ENCODE measurements at places on chromosomes 3 and 15.

GRCh38 chr3:52202384-52203077, 4.6 kb downstream of the ALAS1 start:
- DNase-seq, result no peak

DNA sequence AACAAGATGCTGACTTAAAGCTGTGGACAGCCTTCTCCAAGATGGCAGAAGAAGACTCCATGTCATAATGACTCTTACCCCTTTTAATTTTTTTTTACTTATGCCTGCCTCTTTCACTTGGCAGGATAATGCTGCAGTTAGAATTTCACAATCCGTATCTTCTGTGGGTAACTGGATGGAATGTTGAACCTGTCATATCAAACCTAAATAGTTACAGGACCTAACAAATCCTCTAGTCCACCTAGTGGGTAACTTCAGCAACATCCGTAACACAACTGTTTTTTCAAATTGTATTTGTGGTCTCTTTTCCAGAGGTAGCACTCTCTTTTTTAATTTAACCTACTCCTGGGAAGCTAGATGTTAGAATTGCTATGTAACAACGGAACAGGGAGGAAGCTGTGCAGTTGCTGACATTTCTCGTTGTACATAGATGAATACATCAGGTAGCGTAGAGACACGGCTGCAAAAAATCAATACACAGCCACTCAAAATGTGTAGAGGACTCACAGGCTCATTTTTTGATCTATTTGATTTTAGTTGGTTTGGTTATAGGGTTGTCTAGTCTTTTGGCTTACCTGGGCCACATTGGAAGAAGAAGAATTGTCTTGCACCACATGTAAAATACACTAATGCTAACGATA, 43.9 kb upstream of the TRPM1 start:
- DNase-seq, result no peak

DNA sequence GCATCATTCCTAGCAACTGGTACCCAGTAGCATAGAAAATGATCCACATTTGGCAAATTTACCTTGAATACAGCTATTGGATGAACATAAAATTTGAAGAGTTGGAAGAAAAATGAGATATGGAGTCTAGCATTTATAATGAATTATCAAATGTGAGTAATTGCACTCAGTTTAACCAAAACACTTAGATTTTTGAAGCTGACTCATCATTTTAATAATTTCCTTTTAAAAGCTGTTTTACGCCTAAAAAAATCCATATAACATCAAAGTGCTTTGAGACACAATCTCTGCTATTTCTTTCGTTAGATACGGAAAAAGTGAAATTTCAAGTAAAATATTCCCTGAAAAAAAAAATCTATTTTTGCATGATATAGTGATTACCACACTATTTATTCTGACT, 767.4 kb downstream of the ROBO2 start:
- DNase-seq, result no peak

DNA sequence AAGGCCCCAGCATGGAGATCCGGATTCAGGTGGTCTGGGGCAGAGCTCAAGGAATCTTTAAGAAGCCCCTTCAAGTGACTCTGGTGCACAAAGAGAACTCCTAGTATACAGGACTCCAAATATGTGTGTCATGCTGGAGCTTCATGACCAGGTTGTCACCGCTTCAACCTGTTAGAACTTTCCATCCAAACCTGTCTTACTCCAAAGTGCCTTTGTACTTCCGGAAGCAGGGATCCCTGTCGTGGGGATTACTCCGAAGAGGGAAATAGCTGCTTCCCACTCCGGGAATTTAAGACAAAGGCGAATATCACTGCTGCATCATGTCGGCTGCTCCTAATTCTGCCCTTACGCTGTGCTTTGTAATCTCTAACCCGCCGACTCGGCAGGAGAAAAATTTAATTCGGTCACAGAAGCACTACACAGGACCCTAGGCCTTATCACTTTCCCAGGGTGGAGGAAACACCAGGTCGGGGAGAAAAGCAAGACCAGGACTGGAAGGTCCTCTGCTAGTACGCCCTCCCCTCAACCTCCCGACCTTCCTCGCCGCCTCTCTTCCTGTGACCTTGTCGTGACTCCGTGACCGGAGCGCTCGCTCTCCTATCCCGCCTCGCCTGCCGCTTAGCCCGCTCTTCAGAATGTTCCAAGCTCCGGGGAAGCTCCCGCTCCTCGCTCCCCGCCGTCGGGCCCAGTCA, 730 bp downstream of the HIGD1A start:
- no peak for DNase-seq

GRCh38 chr3:148309390-148310035, 388.2 kb upstream of the AGTR1 start:
- no peak for DNase-seq

GRCh38 chr15:52193321-52193720, 2.1 kb upstream of the GNB5 start:
- no peak for DNase-seq

DNA sequence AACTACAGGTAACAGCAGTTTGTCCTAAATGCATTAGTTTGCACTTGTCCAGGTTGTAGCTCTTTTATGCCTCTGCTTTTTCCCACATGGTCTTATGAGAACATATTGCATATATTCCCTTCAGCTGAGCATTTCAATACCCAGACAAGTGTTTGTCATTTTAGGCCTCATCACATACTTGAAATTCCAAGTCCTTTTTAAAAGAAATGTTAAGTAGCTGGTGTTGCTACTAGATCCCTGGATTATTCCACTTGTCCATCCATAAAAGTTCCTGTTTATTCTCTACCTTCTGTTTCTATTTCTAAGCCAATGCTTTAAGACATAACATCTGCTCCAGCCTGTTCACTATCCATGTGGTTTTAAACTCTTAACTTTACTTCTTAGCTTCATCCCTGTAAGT, 128.4 kb downstream of the NECTIN3 start:
- no peak for DNase-seq

GRCh38 chr3:131038326-131038725, 11.6 kb downstream of the NEK11 start:
- DNase-seq, result no peak
